ENCODE measurements at places on chromosomes 3 and 15.
A peak's percentile ranks its signal among the peaks of the same experiment; 100 is the strongest.

- DNase-seq, result no peak
Observed at GRCh38 chr3:24514119-24514518, 19.5 kb upstream of the THRB start.

DNA sequence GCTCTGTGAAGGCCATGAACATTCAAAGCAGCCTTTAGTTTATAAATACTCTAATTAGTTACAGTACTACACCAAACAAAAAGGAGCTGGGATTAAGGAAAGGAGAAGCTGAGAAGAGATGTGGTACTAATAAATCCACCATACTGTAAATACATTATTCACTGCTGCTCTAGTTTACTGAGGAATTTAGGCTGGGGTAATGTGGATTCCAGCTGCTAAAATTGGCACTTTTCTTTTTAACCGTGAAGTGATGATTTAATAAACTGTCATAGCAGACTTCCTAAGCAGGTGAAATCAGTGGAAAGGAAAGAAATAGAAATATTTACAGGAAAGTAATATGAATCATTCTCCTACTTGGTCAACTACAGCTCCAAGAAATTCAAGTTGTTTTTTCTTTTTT is 88.7 kb downstream of the TFG start:
- DNase-seq, result no peak

- DNase-seq, result no peak
Observed at GRCh38 chr3:172630316-172630715, 80.6 kb downstream of the NCEH1 start.

DNA sequence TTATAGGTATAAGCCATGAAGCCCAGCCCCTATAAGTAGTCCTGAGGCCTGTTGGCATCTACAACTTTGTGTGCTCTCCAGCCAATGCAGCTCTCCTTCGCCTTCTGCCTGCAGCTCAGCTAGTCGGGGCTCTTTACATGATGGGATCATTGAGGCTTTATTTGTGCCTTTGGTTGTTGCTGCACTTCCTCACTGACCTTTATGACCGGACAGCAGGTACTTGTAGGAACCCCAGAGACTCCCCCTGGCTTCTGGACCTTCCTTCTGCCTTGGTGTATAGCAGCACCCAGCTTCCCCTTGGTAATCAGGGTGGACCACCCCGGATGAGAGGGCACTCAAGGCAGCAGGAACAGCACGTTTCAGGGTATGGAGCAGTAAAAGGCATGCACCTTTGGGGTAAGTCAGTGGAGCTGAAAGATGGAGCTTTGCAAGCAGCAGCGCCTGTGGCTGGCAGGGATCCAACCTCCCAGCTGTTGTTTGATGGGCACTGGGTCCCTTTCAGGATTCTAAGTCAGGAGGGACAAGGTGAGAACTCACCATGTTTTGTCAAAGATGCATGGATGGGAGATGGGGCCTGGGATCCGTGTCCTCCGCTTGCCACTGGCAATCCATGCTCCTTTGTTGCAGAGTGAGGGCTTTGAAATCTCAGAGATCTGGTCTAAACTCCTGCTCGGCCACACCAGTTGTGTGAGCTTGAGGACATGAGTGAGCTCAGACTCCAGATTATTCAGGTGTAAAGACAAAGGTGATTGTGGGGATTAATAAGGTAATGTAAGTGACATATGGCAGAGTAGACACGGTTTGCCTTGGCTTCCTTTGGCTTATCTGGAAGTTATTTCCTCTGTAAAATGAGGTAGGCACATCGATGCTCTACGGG is 65.1 kb upstream of the KLF13 start:
- no peak for DNase-seq

GRCh38 chr3:78178740-78179363 is 1139.0 kb downstream of the ROBO2 start:
- no peak for DNase-seq

DNA sequence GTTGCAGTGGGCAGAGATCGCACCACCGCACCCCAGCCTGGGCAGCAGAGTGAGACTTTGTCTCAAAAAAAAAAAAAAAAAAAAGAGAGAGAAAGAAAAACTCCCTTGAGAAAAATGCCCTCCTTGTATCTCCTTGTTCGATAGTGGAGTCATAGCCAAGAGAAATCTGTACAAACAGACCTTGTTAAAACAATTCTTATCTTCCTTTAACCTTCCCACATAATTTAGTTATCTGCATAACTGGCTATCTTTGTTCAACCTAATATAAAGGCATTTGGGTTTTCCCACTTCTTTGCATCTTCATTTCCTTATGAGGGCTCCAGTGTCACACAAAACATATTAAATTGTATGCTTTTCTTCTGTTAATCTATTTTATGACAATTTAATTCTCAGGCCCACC is 65.1 kb upstream of the ATP11B start:
- DNase-seq, result no peak

DNA sequence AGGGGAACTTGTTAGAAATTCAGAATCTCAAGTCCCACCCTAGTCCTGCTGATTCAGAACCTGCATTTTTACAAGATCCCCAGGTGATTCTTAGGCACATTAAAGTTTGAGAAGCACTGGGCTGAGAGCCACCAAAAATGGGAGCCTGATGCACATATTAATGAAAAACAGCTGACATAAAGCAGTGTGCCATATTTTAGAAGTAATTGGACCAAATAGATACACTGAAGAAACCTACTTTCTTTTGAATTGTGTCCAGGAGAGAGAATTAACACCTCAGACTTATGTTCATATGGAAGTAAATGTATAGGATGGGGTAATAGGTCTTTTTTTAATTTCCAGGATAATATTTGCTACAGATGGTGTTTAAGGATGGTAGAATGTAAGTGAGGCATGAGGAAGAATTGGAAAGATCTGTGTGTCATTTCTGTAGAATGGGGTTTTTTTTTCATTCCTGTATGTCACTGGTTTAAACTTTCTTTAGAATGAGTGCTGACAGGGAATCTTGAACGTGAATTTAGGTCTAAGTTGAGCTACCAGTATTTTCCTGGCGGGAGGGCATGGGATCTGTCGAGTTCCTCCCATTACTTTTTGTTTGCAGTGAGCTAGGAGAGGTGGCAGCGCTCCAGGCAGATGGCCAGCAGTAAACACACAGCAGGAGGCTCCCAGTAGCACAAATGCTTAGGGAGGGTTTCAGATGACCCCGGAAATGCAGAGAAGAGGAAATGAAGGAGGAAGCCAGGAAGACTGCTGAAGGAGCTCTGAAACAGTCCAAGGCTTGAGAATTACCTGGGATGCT is 185.6 kb downstream of the PLCL2 start:
- DNase-seq, result no peak

GRCh38 chr3:53604232-53604631 is 109.8 kb downstream of the CACNA1D start:
- no peak for DNase-seq

DNA sequence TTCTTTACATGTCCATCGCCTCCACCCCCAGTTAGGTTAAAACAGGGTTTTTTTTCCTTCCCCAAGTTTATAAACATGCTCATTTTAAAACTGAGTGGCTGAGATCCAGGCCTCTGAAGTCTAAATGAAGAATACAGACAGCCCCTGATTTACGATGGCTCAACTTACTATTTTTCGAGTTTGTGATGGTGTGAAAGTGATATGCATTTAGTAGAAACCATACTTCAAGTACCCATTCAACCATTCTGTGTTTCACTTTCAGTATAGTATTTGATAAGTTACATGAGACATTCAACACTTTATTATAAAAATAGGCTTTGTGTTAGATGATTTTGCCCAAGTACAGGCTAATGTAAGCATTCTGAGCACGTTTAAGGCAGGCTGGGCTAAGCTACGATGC is 30.5 kb upstream of the GNB5 start:
- peak; percentile 71 for DNase-seq

DNA sequence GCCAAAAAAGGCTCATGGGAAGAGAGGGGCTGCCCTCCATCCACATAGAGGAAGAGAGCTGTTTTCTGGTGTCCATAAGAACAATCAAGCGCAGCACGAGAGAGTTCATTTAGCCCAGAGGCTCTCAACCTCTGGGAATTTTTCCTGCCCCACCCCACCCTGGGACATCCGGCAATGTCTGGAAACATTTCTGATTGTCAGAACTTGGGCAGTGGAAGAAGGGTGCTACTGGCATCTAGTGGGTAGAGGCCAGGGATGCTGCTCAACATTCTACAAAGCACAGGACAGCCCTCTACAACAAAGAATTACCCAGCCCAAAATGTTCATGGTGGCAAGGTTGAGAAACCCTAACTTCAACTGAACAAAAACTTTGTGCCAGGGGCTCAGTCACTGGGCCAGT is 92.9 kb downstream of the RAB11A start:
- DNase-seq, result no peak

DNA sequence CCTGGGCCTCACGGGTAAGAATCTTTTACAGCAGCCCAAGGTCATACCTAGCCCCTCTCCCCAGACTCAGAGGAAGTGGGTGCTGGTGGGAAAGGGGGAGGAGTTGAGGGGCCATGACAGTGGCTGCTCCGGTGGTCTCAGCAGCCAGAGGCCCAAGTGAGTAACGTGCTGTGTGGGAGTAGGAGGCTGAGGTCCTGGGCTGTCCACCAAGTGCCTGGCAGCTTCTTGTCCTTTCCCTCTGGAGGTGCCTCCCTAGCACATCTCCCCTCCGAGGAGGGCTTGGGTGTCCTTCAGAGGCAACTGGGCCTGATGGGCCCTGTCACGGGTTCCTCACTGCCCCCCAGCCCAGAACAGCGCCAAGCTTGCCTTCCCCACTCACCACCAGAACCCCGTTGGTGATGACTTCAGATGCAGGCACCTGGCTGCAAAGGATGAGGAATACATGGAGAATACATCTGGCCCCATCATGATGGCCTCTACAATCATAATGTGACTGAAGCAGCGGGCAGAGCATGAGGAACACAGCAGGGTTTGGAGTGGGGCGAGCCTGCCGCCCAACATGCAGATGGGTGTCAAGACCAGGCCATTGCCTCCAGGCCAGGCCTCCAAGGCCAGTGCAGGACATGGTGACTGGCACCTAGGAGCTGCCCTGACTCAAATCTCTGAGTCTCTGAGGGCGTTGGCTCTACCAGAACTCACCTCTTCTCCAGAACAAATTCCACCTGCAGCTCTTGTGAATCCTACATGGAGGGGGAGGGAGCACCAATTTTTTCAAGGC is 3.3 kb downstream of the PLA2G4F start:
- DNase-seq, result no peak

DNA sequence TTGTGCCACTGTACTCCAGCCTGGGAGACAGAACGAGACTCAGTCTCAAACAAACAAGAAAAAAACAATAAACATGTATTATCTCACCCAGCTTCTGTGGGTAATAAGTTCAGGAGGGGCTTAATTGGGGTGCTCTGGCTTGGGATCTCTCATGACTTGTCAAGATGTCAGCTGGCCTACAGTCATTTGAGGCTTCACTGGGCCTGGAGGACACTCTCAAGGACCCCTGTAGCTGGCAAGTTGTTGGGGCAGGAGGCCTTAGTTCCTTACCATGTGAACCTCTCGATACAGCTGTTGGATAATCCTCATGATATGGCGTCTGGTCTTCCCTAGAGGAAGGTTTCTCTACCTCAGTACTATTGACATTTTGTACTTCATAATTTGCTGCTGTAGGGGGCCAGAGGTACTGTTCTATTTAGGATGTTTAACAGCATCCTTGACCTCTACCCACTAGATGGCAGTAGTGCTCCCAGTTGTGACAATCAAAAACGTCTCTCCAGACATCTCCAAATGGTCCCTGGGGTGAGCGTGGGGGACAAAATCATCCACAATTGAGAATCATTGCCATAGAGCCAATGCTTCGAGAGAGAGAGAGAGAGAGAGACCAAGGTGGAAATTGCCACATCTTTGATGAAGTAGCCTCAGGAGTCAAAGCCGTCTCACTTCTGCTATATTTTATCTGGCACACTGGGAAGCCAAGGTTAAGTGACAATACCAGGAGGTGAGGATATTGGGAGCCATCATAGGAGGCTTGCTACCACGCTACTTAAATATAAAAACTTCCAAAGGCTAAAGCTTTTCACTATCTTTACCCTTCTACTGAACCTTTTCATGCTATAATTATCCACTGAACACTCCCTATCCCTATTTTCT is 23.9 kb upstream of the SLTM start:
- peak; percentile 89 for DNase-seq

GRCh38 chr15:50112488-50113186 is 6.4 kb downstream of the ATP8B4 start:
- no peak for DNase-seq

Data from GM12865 (cell line).